Esophagus (tissue), 2 donors: ENCODE measurements at places on chromosomes 2 and 18. TPM values are rescaled to one million over a fixed set of nuclear protein-coding genes. Genes with fewer than 3 reads are reported as not detected.

The MGAT4A gene
- 3.0 TPM for polyA plus RNA-seq

The C2orf78 gene
- polyA plus RNA-seq: not detected

The HOXD4 gene
- 0.61 TPM for polyA plus RNA-seq

The HOXD9 gene
- 2.4 TPM for polyA plus RNA-seq

The LRRTM4 gene
- polyA plus RNA-seq: not detected

The PROKR1 gene
- polyA plus RNA-seq: 0.02 TPM

The TMEM178A gene
- polyA plus RNA-seq: 0.53 TPM

The ACMSD gene
- polyA plus RNA-seq: not detected

The LRRC30 gene
- polyA plus RNA-seq: not detected

The GPR45 gene
- not detected for polyA plus RNA-seq

The POTEI gene
- not detected for polyA plus RNA-seq

The PAPOLG gene
- polyA plus RNA-seq: 3.2 TPM

The ATG9A gene
- polyA plus RNA-seq: 20.8 TPM

The EML6 gene
- 0.88 TPM for polyA plus RNA-seq

The KCNS3 gene
- polyA plus RNA-seq: 3.8 TPM

The RANBP2 gene
- 7.1 TPM for polyA plus RNA-seq

The STEAP3 gene
- 10.5 TPM for polyA plus RNA-seq

The KRTCAP3 gene
- polyA plus RNA-seq: 30.3 TPM

The ASB18 gene
- not detected for polyA plus RNA-seq

The CCBE1 gene
- polyA plus RNA-seq: 0.18 TPM

The TMEM169 gene
- 0.04 TPM for polyA plus RNA-seq

The CRYGD gene
- polyA plus RNA-seq: not detected

The SLC16A14 gene
- 2.0 TPM for polyA plus RNA-seq

The ALPI gene
- not detected for polyA plus RNA-seq

The UGT1A7 gene
- polyA plus RNA-seq: 54.2 TPM

The BBS5 gene
- 3.0 TPM for polyA plus RNA-seq
